ENCODE measurements at places on chromosomes 4 and X. TPM values are rescaled to one million over a fixed set of nuclear protein-coding genes. Genes with fewer than 3 reads are reported as not detected.

GRCh38 chr4:182975806-182976205 is 58.6 kb upstream of the DCTD start:
- DNase-seq: peak; percentile 76

- DNase-seq: peak; percentile 32
These were observed 641.6 kb downstream of the ANKRD50 start for GRCh38 chr4:124070688-124071484.

GRCh38 chrX:22090181-22090580 is 58.1 kb downstream of the PHEX start:
- DNase-seq: no peak

GRCh38 chr4:159029481-159029880 is 73.4 kb upstream of the RAPGEF2 start:
- DNase-seq: no peak

- DNase-seq: no peak
These were observed 41.2 kb upstream of the PDHA2 start for GRCh38 chr4:95798727-95799126.

GRCh38 chrX:65528705-65529340 is 5.8 kb downstream of the LAS1L start:
- DNase-seq: peak; percentile 41

DNA sequence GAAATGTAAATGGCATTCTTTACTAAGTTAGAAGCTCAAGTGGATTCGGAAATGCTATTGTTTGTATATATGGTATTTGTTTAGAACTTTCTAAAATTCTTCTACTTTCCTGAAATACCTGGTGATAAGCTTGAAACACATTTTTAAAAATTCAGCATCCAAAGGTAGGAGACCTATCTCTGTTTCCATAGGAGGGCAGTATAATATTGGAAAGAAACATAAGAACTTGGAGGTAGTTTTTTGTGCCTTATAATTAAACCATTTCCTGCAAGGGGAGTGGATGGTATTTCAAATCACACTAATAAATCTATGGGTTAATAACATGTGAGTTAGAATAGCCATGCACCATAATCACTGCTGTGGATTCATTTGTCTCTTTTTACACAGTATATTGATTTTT is 217.4 kb upstream of the AADAT start:
- no peak for DNase-seq

GRCh38 chrX:103817502-103817901 is 14.6 kb downstream of the RAB9B start:
- peak; percentile 37 for DNase-seq

ATOH1 gene
- total RNA-seq: not detected

SSX2 gene
- total RNA-seq: not detected

ESX1 gene
- total RNA-seq: not detected

FBXL5 gene
- total RNA-seq: 47.4 TPM

SULT1B1 gene
- 0.27 TPM for total RNA-seq
